Activated naive CD8-positive, alpha-beta T cell treated with anti-CD3 and anti-CD28 coated beads, Interleukin-2, amount 50 U/mL, for 16 hours (primary cell): ENCODE measurements at places on chromosomes 5 and 9.

DNA sequence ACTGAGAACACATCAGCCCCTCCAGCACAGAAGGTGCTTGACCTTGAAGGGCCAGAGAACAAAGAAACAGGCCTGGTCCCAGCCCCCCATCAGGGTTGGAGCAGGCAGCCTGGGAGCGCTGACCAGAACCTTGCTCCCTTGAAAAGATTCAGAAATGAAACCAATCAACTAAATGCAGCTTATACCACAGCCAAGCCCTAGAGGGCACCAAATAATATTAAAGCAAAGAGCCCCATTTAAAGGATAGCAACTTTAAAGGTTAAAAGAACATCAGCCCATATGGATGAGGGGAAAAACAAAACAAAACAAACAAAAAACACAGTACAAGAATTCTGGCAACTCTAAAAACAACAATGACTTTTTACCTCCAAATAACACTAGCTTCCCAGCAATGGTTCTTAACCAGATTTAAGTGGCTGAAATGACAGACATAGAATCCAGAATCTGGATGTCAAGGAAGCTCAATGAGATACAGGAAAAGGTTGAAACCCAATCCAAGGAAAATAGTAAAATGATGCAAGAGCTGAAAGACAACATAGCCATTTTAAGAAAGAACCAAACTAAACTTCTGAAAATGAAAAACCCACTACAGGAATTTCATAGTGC is 471.9 kb downstream of the MTRR start:
- no peak for DNase-seq

DNA sequence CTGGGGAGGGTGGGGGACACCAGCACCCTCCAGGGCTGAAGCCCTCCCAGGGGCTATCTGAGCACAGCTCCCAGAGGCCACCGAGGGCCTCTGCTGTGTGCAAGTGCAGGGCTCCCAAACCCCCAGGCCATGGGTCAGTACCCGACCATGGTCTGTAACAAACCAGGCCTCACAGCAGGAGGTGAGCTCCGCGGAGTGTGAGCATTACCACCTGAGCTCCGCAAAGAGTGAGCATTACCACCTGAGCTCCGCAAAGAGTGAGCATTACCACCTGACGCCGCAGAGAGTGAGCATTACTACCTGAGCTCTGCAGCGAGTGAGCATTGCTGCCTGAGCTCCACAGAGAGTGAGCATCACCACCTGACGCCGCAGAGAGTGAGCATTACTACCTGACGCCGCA is 152.9 kb upstream of the IRX2 start:
- DNase-seq: no peak

GRCh38 chr9:69577123-69577522 is 95.0 kb downstream of the APBA1 start:
- DNase-seq: no peak

DNA sequence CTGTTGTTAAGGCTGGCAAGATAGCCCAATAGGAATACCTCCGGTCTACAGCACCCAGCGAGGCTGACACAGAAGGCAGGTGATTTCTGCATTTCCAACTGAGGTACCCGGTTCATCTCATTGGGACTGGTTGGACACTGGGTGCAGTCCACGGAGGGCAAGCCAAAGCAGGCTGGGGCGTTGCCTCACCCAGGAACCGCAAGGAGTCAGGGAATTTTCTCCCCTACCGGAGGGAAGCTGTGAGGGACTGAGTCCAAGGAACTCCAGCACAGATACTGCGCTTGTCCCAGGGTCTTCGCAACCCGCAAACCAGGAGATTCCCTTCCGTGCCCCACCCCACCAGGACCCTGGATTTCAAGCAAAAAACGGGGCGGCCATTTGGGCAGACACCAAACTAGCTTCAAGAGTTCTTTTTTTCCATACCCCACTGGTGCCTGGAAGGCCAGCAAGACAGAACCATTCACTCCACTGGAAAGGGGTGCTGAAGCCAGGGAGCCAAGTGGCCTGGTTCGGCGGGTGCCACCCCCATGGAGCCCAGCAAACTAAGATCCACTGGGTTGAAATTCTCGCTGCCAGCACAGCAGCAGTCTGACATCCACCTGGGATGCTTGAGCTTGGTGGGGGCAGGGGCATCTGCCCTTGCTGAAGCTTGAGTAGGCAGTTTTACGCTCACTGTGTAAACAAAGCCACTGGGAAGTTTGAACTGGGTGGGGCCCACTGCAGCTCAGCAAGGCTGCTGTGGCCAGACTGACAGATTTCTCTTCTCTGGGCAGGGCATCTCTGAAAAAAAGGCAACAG is 647.2 kb downstream of the BNC2 start:
- DNase-seq: no peak

DNA sequence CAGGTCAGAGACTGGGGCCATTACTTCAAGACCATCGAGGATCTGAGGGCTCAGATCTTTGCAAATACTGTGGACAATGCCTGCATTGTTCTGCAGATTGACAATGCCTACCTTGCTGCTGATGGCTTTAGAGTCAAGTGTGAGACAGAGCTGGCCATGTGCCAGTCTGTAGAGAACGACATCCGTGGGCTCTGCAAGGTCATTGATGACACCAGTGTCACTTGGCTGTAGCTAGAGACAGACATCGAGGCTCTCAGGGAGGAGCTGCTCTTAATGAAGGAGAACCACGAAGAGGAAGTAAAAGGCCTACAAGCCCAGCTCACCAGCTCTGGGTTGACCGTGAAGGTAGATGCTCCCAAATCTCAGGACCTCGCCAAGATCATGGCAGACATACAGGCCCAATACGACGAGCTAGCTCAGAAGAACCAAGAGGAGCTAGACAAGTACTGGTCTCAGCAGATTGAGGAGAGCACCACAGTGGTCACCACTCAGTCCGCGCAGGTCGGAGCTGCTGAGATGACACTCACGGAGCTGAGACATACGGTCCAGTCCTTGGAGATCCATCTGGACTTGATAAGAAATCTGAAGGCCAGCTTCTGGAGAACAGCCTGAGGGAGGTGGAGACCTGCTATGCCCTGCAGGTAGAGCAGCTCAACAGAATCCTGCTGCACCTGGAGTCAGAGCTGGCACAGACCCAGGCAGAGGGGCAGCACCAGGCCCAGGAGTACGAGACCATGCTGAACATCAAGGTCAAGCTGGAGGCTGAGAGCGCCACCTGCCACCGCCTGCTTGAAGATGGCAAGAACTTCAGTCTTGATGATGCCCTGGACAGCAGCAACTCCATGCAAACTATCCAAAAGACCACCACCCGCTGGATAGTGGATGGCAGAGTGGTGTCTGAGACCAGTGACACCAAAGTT is 9.3 kb downstream of the NIPBL start:
- DNase-seq: no peak

DNA sequence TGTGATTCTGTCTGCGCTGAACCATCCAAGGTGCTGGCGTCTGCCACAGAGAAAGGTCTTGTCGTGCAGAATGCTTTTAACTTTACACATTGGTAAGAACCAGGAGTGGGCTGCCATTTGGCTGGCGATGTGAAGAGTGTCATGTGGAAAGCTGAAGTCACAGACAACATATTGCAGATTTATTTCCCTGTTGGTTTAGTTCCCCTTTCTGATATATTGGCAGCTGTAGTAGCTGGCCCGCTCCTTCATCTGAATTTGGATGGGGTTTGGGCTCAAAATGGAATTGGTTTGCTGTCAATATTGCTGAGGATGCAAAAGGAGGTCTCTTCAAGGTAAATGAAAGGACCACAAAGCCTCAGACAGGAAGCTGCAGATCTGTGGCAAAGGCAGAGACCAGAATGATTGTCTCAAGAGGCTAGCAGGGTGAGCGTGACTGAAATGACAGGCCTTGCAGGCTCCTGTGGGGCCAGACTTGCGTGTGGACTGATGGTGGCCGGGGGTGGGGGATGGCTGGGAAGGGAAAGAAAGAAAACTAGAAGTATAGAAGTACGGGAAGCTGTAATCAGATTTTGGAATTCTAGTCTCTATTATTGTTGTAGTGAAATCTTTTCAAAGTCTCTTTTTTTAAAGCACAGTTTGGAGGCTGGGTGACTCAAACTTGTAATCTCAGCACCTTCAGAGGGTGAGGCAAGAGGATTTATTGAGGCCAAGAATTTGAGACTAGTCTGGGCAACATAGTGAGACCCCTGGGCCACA is 25.1 kb upstream of the CD180 start:
- DNase-seq: no peak

DNA sequence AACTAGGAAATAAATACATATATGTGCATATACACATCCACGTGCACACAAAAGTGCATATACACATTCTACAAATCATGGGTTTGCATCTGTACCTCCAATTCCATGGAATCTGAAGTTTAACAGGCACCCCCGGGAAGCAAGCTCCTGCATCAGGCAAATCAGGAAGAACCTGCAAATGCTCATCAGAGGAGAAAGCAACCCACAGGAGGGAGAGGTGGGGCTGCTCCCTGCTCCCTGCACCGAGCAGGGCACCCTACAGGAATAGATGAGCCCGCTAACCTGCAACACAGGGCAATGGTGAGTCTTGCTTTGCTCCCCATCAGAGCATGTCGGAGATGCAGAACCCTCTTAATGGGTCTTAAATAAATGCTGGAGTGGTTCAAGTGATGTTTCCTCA is 151.3 kb downstream of the DAB2IP start:
- no peak for DNase-seq
